ENCODE measurements at places on chromosomes 1 and 21.

DNA sequence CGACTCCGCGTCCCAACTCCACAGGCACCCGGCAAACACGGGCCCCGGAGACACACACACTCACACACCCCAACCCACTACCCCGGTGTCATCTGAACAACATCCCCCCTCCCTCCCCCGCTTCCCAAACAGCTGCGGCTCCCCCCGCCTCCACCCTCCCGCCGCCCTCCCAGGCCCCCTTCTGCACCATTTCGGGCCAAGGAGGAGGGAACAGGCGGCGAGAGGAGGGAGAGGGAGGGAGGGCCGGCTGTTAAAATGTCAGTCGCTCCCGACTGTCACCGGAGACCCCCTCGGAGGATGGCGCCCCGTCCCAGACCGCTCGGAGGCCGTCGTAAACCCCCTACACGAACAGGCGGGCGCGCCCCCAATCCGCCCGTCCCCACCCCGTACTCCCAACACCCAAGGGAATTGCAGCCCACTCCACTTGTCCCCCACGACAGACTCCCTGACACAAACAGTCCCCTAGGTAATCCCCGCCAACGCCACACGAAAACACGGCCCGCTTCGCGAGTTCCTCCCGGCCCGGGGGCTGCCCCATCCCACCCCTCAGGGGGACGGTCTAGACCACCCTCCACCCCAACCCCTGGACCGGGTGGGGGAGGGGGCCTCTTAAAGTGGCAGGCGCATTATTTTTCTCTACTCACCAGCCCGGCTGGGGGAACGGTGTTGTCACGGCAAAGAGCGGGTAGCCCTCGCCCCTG is 583 bp downstream of the MEF2D start:
- DNase-seq, result peak; percentile 25

- no peak for DNase-seq
These were observed 21.9 kb downstream of the PUM1 start for GRCh38 chr1:31043631-31044030.

GRCh38 chr1:244092964-244093638 is 42.0 kb downstream of the ZBTB18 start:
- no peak for DNase-seq

- DNase-seq, result no peak
These were observed 296.2 kb downstream of the LMX1A start for GRCh38 chr1:165060285-165060793.

DNA sequence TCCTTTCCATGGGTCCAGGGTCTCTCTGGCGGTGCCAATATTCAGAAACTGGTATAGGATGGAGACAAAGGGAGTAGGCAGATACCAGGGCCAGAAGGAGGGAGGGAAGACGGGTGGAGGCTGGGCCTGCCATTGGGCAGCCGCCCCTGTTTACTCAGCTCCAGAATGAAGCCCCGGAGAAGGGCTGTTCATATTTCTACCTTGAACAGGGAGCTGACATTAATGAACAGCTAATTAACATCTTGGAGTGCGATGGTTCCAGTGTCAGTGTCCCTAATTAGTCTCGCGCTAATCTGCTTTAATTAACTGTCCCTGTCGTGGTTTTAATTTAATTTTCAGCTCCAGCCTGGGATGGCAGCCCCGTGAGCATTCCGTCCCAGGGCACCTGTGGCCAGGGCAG is 113.8 kb downstream of the EPHB2 start:
- DNase-seq, result no peak

- DNase-seq, result no peak
These were observed 69.5 kb downstream of the XCL2 start for GRCh38 chr1:168474322-168474721.
